ENCODE measurements at places on chromosomes 7 and 10.

DNA sequence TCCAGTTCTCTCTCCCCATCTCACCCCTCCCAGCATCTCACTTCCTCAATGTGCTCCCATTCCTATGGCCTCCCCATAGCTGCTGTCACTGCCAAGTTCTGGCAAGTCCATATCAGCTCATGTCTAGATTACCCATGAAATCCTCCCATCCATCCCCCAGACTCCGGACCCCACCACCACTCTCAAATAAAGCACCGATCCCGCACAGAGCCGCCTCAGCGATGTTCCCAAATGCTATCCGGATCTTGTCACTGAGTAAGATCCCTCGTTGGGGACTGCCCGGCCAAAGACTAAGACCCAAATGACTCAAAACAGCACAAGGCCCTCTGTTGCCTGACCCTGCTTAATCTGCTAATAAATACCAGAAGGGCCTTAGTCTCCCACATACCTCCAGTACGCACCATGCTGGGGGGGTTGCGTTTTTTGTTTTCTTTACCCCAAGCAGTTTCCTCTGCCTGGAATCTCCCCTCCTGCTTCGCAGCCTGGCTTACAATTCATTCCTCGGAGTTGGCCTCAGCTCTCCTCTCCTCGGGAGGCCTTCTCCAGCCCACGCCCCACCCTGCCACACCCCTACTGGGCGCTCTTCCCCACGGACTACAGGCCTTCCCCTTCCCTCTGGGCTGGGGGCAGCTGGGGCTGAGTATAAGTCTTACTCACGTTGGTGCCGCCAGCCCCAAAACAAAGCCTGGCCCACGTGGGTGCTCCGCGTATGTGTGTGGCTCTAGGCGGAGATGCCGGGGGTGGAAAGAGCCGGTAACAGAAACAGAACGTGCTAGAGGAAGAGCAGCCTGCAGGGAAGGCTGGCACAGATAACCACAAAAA, 1.8 kb upstream of the DUSP5 start:
- DNase-seq: no peak

GRCh38 chr10:68526634-68527307, 552 bp downstream of the SLC25A16 start:
- no peak for DNase-seq

DNA sequence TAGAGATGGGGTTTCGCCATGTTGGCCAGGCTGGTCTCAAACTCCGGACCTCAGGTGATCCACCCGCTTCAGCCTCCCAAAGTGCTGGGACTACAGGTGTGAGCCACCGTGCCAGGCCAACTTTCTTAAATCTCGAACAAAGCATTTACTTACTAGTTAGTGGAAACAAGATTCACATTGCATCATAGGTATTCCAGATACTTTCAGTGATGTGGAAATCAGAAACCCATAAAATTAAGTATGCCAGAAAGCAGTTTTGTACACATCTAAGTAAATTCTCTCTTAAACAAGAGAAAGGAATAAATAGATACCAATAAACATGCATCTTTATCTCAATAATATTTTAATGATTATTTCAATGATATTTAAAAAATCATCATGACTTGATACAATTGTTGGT, 75.5 kb downstream of the DGKI start:
- DNase-seq: no peak

- no peak for DNase-seq
Measured at GRCh38 chr7:152128252-152128651, 102.8 kb downstream of the GALNT11 start.

- DNase-seq: no peak
Measured at GRCh38 chr10:114313139-114313538, 74.1 kb downstream of the VWA2 start.

DNA sequence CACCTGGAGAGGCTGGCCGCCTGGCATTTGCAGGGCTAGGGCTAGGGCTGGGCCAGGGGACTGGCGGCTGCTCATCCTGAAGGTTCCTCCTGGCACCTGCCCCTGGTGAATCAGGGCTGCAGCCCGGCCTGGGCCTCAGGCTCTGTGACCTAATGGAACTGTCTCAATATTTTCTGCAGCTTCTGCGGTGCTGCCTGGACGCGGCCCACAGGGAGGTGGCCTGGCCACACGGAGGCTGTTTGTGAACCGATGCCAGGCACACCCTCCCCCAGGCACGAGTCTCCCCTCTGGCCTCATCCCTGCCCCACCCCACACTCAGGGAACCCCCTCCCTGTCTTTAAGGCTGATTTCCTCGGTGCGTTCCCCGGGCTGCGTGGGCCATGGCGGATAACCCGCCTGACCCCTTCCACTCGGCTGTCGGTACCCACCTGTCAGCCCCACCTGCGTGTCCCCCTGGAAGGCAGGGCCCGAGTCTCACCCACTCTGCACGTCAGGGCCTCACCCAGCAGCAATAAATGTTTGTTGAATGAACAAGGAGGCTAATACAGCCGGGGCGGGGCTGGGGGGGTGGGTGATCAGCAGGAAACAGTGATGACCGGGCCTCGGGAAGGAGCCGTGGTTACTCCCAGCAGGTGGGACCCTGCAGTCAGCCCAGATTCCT, 54.5 kb upstream of the DNAJB6 start:
- DNase-seq: no peak

DNA sequence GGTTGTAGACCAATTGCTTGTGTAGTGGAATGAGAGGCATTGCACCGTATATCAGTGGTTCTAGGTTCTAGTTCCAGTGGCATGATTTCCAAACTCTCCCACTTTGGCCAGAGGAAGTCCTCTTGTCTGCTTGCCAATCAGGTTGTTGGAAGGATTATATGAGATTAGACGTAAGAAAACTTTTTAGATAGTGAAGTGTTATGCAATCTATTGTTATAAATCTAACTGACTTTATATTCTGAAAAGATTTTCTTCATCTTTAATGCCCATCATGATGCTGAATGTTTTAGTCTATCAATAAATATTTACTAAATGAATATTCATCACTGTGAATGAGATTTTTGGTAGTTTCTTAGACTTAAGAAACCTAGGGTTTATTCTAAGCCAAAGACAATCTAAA, 152.6 kb downstream of the TFPI2 start:
- DNase-seq: no peak

- DNase-seq: no peak
Measured at GRCh38 chr10:28822719-28823464, 145.6 kb downstream of the BAMBI start.

- DNase-seq: no peak
Measured at GRCh38 chr10:64863836-64864235, 1342.6 kb downstream of the REEP3 start.

- DNase-seq: peak; percentile 58
Measured at GRCh38 chr7:142866361-142867096, 11.7 kb downstream of the EPHB6 start.

- DNase-seq: no peak
Measured at GRCh38 chr10:113433711-113434110, 119.1 kb upstream of the HABP2 start.

- no peak for DNase-seq
Measured at GRCh38 chr10:131574707-131575430, 263.3 kb upstream of the TCERG1L start.

- no peak for DNase-seq
Measured at GRCh38 chr7:7414791-7415603, 120.7 kb downstream of the COL28A1 start.

GRCh38 chr7:107960272-107960671, 42.7 kb downstream of the LAMB1 start:
- DNase-seq: no peak

GRCh38 chr10:90665905-90666662, 191.8 kb downstream of the HTR7 start:
- DNase-seq: no peak

DNA sequence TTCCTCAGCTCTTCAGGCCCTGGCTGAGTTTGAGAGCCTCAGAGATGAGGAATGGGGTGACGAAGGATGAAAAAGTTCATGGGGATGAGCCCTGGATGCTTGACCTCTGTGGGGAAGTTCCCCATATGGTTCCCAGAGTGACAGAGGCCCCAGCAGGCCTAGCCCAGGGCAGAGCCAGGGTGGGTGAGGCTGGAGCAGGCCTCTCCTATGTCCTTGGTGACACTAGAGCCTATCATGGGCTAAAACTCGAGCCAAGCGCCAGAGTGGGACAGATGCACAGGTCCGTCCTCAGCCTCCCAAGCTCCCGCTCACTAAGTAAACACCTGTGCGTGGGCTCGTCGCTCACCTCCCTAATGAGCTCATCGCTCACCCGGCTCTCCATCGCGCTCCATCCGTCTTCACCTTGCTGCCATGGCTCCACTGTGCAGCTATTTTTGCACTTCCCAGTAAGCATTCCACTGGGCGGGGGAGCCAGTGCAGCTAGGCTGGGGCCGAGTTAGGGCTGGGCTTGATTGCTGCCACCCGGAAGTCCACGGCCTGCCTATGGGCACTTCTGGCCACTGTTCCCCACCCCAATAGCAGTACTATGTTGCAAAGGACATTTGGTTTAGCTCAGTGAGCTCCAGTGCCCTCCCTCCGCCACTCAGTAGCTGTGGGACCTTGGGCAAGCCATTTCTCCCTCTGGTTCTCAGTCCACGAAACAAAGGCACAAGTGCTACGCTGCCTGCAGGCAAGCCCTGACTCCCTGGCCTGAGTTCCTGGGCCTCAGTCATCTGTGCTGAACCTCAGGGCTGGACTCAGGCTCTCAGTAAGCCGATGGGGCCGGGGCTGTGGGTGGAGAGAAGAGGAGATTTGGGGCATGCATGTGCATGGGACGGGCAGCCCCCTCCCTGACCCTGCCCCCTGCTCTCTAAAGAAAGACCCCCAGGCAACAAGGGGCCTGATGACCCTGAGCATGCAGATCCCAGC, 117.3 kb upstream of the PCBD1 start:
- DNase-seq: no peak

DNA sequence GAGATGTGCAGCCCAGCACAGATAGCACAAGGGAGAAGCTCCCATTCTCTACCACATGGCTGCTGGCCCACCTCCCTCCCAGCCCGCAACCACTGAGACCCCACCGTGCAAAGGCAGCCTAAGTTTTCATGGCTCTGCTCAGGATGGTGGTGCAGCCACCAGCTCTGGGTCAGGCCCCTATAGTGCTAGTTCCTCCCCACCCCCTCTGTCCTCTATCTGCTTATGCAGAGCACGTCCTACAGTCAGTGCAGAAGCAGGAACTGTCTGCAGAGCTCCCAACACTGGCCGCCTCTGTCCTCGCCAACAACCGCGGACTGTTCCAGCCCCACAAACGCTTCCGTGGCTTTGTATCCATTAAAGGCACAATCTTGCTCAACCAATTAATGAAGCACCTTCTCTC, 278.9 kb downstream of the GRID1 start:
- DNase-seq: no peak

- DNase-seq: no peak
Measured at GRCh38 chr7:31093282-31093681, 41.2 kb downstream of the ADCYAP1R1 start.

GRCh38 chr7:86825264-86825663, 181.6 kb downstream of the GRM3 start:
- no peak for DNase-seq

- DNase-seq: no peak
Measured at GRCh38 chr7:46162609-46163008, 241.5 kb upstream of the IGFBP3 start.
